ENCODE measurements at places on chromosomes 2 and 18.

- peak; percentile 41 for DNase-seq
Measured at GRCh38 chr2:237712477-237713377, 85.3 kb downstream of the LRRFIP1 start.

- DNase-seq: no peak
Measured at GRCh38 chr18:72342933-72343332, 201.2 kb downstream of the CBLN2 start.

DNA sequence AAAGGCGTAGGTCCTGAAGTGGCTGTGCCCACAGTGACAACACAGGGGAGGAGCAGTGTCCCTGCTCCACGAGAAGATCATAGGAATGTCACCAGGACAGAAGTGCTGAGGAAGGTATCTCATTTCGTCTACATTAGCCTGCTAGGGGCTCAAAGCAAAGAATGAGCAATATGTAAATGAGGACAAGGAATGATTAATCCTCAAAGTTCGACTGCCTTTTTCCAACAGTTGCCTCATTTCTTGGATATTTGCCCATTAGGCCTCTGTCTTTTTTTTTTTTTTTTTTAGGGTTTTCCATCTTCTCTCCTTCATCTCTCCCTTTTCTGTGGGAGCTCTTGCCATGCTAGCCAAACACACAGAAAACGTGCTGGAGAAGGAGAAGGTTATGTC is 105.2 kb upstream of the ARHGAP28 start:
- DNase-seq: no peak

GRCh38 chr2:159612255-159612901 is 4.0 kb downstream of the BAZ2B start:
- DNase-seq: no peak

- DNase-seq: no peak
Measured at GRCh38 chr2:205696331-205696926, 14.1 kb downstream of the NRP2 start.

DNA sequence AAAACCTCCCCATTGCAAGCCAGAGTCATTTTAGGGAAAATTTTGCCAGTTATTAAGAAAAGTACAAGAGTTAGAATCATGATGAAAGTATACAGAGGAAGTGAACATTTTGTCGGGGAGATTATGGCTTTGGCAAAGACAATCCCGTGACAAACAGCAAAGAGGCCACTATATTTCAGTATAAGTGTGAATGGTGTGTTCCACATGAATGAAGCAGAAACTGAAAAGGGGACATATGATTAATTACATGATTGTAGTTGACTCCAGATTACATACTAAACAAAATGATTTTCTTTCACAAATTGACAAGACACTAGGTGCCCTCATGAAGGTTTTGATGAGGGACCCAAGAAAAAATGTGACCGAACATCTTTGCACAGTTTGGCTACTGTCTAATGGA is 42.0 kb downstream of the SP140 start:
- DNase-seq: no peak

DNA sequence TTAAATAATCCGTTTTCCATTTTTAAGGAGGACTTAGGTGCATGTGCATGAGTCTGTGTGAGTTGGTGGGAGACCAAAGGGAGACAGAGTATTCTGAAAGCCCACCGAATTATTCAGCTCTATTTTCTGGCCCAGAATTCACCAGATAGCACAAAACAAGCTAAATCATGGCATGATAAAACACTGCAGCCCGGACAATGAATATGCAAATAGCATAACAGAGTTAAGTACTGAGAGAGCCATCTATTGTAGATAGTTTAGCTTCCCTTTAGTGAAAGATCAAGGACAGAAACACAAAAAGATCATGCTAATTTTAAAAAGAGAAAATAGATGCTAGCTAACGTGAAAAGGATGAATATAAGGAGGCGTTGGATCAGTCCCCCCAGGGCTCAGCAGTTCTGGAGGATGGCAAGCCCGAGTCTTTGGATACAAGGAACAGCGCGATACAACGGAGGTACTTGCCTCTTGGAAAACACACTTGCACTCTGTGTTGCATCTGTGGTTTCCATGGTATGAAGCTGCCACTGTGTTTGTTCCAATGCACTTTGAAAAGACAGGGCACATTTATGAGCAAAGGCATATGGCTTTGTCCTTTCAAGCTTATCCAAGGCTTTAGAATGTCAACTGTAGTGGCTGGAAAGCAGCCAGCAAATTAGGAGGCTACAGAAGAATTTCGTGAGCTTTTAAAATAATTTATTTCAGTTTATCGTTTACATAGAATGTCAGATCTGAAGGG is 119.9 kb downstream of the LYPD1 start:
- no peak for DNase-seq

DNA sequence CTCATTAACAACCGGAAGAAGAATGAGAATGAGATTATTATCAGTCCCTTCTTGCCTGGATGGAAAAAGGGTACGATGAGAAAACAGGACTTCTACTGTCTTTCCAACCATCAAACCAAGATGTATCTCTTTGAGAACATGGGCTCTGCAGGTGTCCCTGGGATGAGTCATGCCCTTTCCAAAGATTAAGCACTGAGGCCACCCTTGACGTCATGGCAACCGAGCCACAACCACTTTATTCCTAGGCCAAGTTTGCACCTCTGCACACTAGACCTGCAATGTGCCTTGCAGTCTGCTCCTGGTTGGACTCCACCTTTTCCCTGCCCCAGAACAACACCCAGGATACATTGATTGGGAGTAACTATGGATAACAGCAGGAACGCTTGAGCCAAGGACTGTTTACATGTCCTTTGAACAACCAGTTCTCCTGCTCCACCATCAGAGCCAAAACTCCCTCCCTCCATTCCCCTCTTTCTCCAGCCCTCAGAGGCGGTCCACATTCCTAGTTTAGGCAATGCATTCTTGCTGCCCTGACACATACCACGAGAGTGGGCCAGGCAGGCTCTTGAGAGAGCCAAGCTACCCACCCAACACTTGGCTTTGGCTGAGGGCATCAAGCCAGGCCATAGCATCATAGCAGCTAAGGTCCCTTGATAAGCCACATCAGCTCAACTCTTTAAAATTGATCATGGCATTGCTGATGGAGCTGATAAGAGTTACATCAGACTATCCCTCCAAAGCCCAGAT is 310.7 kb downstream of the TNS1 start:
- DNase-seq: no peak

DNA sequence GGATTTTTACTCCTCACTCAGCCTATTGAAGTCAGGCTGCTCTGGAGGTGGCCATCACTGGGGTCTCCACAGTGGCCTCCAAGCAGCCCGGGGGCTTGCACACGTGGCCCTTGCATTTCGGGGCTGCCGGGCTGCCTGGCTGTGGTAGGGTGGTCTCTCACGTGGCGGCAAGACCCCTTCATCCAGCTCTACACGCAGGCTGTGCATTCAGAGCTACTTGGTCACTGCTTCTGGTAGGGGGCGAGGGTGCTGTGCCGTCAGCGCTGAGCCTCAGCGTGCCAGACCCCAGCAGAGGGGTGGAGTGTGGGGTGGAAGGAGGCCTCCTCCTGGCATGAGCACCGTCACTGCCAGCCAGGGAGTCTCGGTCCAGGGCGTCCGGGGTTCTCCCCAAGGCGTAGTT is 80.6 kb downstream of the SH3BP4 start:
- no peak for DNase-seq

DNA sequence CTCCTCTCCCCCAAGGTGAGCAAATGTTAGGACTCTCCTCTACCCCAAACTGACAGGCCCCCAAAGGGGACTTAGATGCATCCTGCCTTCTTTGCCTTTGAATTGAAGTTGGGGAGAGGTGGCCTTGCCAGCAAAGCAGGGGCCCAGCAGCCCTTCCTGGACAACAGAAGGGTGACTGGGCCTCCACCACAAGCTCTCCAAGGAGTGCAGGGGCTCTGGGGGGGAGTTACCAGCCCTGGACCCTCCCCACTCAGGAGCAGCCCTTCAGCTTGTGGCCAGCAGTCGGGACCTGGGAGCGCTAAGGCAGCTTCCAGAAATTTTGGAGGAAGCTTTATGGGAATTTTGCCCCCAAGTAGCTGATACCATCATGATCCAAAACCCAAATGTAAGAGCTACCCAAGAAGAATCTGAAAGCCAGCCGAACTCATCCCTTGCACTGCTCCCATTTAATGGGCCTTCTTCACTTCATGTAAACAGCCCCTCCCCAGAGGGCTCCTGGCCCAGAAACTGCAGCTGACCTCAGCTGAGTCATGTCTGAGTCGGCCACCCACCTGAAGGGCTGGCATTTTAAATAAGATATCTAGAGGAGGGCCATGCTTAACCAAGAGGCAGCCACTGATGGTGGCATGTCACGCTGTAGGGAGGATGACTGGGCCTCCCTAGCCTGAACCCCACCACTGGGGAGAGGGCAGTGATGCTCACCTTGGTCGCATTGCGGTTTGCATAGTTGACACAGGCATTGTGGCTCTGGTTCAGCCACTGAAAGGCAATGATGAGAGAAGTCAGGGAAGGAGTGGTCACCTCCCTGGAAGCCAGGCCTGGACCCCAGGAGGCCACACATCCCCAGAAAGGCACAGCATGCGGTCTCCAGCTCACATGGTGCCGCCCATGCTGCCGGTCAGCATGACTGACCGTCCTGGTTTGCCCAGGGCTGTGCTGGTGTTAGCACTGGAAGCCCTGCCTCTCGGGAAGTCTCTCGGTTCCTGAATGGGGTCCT is 71.5 kb downstream of the SFXN5 start:
- DNase-seq: peak; percentile 38

DNA sequence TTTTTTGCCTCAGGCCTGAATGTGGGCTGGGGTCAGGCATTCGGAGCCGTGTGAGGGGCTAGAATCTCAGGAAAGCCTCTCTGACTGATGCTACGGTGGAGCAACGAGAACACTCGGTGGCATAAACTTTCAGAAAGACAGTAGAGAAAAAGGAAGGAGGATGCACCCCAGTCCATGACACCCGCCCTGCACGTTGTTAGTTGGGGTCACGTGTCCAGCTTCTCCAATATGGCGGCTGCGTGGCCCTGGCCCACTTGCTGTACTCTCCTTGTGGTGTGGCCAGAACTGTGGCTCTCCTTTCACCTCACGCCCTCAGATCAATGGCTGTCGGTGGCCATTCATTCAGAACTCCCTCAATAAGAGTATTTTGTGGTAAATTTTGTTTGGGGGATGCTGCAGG is 131.2 kb downstream of the KCTD1 start:
- DNase-seq: no peak

DNA sequence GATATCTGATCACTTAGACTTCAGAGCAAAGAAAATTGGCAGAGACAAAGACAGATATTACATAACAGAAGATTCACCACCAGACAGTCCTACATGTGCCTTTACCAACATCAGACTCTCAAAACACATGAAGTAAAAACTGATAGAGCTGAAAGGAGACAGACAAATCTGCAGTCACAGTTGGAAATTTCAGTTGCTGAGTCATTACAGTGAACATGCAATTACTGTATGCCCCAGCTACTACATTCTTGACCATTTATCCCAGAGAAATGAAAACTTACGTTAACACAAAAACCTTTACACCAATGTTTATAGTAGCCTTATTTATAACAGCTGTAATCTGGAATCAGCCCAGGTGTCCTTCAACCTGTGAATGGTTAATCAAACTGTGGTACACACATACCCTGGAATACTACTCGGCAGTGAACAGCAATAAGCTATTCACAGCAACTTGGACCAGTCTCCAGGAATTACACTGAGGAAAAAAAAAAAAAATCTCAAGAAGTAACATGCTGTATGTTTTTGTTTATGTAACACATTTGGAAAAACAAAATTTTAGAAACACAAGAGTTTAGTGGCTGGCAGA is 7.5 kb upstream of the SCLY start:
- DNase-seq: no peak

GRCh38 chr2:218782528-218782844 is 539 bp downstream of the CYP27A1 start:
- DNase-seq: no peak

DNA sequence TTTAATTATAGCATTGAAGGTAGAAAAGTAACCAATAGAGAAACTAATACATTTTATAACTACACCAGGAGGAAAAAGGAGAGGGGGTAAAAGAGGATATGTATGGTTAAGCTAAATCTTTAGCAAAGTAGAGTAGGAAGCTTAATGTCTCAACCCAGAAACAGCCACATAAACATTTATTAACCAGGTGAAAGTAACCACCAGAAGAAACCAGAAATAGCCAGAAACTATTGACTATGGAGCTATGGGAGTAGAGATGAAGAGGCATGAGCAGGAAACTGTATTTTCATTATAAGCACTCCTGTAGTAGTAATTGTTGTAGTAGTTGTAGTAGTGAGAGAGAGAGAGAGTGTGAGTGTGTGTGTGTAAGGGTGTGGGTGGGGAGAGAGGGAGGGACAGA is 617.5 kb upstream of the CHAC2 start:
- no peak for DNase-seq

GRCh38 chr2:120775801-120776589 is 40.3 kb downstream of the GLI2 start:
- no peak for DNase-seq

DNA sequence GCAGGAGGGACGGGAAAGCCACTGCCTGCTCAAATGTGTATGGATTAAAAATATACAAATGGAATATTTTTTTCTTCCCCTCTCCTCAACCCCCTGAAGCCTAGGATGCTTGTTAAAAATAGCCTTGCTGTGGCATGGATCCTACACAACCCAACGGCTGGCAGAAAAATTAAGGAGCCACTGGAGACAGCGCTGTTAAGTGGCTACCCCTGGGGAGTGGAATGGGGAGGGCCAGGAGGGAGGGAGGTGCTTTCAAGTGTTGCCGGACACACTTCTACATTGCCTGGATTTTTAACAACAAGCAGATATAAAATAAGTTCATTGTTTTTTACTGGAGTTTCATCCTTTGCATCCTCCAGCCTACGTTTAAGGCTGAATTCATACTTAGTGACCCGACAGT is 66.6 kb downstream of the ZBTB7C start:
- no peak for DNase-seq

DNA sequence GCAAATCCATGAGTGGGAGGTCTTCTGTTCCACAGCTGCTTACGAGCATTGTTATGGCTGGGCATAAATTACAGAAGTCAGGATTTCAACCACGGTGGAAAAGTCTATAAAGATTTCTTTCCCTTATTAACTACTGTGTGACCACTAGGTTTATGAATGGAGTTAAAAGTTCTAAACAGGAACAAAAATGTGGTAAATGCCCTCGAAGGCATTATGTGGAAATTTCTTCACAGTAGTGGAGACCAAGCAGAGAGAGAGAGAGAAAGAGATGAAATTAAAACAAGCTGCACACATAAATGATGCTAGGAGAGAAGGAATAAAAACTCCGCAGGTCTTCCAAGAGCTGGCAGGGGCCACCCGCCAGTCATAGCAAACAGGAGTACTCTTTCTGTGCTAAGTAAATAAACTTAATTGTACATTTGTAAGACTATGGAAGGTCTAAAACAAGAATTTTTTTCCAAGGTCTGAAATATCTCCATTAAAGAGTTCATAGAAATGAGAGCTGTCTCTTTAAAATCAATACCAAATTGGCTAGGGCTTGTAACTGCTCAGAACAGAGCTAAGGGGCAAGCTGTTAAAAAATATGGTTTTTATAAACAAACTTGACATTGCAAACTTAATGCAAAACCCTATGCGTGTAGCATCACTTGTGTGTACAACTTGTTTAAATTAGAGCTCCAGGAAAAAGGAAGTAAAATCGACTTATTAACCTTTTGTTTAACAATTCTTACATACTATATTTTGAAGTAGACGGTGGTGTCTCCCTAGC is 438.2 kb downstream of the MEIS1 start:
- no peak for DNase-seq

- DNase-seq: no peak
Measured at GRCh38 chr18:58580078-58580477, 48.8 kb downstream of the ALPK2 start.

- DNase-seq: peak; percentile 98
Measured at GRCh38 chr2:205763708-205764211, 81.5 kb downstream of the NRP2 start.

- DNase-seq: no peak
Measured at GRCh38 chr2:163302141-163302540, 433.7 kb downstream of the FIGN start.
